ENCODE measurements at places on chromosomes 2 and 18.
A peak's percentile ranks its signal among the peaks of the same experiment; 100 is the strongest.

DNA sequence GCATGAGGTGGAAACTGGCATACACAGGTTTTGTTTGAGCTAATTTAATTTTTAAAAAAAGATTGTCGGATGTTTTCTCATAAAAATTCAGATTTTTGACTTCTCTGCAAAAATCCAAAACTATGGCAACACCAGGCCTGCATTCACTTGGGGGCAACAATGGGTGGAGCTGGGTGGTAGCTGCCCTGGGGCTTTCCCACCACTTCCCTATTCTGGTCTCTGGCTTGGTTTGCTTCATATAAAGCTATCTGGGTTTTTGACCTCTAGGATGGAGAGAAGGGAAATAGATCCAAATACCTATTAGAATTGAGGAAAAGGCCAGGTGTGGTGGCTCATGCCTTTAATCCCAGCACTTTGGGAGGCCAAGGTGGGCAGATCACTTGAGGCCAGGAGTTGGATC lies 5.5 kb upstream of the CYP27A1 start:
- H3K36me3 ChIP-seq, result peaks cover 3% of the 10 kb centered on the region
- no peak overlapping the region for H3K4me3 ChIP-seq
- H3K4me1 ChIP-seq, result no peaks in the 10 kb centered on the region
- H3K27me3 ChIP-seq, result peaks cover 32% of the 10 kb centered on the region
- no peak overlapping the region for H3K27ac ChIP-seq

DNA sequence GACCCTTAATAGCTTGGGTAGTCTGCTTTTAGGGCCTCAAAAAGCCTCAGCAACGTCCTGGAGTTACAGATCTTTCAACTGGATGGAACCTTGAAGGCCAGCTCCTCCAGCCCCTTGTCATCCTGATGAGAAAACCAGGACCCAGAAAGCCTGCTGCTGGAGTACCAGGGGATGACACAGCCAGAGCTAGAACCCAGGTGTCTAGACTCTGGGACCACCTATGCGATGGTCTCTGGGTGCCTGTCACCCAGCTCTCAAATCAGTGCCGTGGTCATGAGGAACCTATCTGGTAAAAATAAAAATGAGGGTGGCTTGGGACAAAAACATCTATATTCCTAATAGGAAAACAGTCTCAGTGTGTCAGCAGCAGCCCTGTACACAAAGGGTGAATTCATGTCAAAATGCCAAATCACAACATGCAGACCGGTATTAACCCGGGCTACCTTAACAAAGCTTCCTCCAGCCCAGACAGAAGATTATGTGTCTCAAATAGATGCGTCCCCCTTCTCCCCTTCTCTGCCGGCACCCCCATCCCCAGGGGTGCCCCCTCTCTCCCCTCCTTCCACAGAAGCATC lies 28.5 kb downstream of the SMAD7 start:
- DNase-seq, result no peak
- H3K27ac ChIP-seq, result peak overlapping the region; percentile 96
- peaks cover 62% of the 10 kb centered on the region for H3K36me3 ChIP-seq
- H3K4me1 ChIP-seq, result peaks cover 65% of the 10 kb centered on the region

- no peaks in the 10 kb centered on the region for H3K4me1 ChIP-seq
- H3K36me3 ChIP-seq, result no peaks in the 10 kb centered on the region
- H3K27ac ChIP-seq, result no peak overlapping the region
- peaks cover 9% of the 10 kb centered on the region for H3K27me3 ChIP-seq
- no peak for DNase-seq
Measured at GRCh38 chr18:54700580-54700979, 109.5 kb downstream of the DYNAP start.

- no peaks in the 10 kb centered on the region for H3K36me3 ChIP-seq
- peaks cover 5% of the 10 kb centered on the region for H3K4me1 ChIP-seq
- no peak overlapping the region for H3K27ac ChIP-seq
- DNase-seq, result no peak
- H3K27me3 ChIP-seq, result no peaks in the 10 kb centered on the region
Measured at GRCh38 chr2:207458582-207458981, 71.2 kb upstream of the CREB1 start.

- peaks cover 2% of the 10 kb centered on the region for H3K36me3 ChIP-seq
- no peak overlapping the region for H3K4me3 ChIP-seq
- H3K27ac ChIP-seq, result no peak overlapping the region
- H3K27me3 ChIP-seq, result peaks cover 35% of the 10 kb centered on the region
- H3K4me1 ChIP-seq, result peaks cover 8% of the 10 kb centered on the region
Measured at GRCh38 chr2:230949966-230950873, 25.2 kb upstream of the GPR55 start.

- H3K4me3 ChIP-seq, result no peak overlapping the region
- no peaks in the 10 kb centered on the region for H3K36me3 ChIP-seq
- DNase-seq, result no peak
- no peaks in the 10 kb centered on the region for H3K4me1 ChIP-seq
- H3K27me3 ChIP-seq, result no peaks in the 10 kb centered on the region
Measured at GRCh38 chr2:64283006-64283570, 138.9 kb upstream of the PELI1 start.
